ENCODE measurements at places on chromosomes 4 and X.
A peak's percentile ranks its signal among the peaks of the same experiment; 100 is the strongest.

- DNase-seq = no peak
These were observed 482.4 kb downstream of the INPP4B start for GRCh38 chr4:142363686-142364085.

DNA sequence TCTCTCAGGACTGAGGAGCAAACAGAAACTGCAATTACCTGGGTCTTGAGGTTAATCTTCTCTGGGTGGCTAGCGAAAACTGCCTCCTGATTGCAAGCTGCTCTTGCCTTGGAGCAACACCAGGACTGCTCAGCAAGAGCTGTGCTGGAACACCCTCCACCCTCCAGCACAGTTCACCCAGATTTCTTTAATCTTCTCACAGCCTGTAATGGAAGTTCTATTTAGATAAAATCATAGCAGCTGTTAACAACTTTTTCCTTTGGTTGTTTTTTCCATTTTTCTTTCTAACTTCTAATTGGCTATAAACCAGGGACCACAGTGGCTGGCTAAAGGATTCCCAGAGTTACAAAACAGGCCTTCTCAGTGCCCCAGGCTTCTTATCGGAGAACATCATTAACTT lies 36.3 kb downstream of the OPHN1 start:
- no peak for DNase-seq

DNA sequence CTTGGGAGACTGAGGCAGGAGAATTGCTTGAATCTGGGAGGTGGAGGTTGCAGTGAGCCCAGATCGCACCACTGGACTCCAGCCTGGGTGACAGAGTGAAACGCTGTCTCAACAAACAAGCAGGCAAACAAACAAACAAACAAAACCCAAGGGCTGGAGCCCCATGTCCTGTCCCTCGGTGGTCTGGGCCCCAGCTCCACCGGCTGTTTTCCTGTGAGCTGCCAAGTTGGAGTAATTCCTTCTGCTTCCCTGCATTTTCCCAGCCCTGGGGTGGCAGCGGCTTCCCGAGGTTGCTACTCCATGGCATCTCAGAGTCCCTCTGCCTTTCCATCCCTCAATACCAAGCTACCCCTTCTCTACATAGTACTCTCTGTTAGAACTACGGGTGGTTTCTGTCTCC lies 43.2 kb downstream of the RGS12 start:
- no peak for DNase-seq

DNA sequence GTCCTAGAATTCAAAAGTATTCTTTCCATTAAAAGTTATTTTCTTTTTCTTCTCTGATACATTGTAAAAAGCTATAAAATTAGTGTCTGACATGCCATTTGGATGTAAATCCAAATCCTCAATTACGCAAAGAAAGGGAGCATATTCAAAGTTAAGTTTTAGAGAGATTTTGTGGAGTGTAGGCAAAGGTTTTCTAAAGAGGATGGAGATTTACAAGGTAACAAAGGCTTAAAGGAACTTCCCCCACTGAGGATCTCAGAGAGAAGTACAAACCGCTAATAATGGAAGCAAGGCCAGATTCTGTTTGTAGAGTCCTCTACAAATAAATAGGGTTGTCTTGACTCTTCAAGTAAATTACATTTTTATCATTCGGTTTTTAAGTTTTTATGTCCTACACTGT lies 91.0 kb upstream of the MAPK10 start:
- DNase-seq = no peak

DNA sequence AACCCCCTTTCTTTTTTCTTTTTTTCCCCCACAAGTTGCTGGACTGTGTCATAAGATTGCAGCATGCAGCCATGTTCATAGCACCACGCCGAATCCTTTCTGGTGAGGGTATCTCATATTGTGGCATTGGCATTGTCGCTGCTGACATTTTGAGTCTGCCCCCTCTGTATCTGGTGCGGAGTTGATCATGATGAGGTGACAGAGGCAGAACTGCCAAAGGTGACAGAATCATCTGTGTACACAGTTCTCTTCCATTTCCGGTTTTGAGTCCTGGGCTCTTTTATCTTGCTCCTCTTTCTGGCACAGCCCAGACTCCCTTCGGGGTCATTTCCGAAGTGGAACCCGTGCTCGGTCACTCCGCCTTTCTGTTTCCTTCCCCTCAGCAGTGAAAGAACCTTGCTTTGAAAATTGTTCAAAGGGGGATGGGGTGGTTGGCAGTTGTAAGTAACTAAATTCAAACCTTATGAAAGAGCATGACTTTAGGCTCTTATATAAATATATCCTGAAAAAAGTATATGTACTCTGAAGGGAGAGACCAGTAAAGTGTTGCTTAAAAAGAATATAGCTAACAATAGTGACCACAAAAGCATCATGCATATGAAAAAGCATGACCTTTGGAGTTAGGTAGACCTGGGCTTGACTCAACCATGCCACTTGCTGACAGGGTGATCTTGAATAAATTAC lies 55.0 kb upstream of the BMP2K start:
- peak; percentile 23 for DNase-seq

Measured in GM10248 (cell line).